ENCODE measurements at places on chromosomes 3 and 15. TPM values are rescaled to one million over a fixed set of nuclear protein-coding genes. Genes with fewer than 3 reads are reported as not detected.

DNA sequence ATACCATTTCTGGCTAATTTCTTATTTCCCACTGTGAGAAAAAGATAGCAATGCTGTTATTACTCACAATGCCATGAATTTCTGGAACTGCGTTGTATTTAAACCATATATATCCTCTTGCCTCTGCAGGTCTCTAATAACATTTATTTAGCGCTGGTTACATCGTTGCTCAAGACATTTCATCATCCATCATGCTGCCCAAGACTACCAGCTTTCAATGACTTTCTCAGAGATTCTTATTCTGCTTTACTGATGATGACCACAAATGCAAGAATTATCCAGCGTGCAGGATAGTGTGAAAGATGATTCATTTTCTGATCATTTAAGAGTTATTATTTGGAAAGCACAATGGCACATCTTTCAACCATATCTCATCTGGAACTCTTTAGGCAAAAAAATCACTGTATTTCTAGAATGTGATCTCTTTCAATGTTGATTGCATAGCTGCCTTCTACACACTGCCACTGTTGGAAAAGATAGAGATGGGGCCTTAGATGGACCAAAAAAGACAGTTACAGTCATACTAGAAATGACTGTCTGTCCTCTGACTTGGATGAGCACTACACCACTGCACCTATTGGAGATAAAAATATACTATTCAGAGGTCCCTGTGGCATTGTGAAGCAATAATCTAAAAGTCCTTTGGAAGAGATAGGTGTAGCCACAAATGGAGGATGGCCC is 716.1 kb downstream of the NSUN3 start:
- DNase-seq: no peak

CPNE9 gene
- total RNA-seq: not detected

- no peak for DNase-seq
Observed at GRCh38 chr3:113773381-113773780, 26.5 kb downstream of the ATP6V1A start.

DNA sequence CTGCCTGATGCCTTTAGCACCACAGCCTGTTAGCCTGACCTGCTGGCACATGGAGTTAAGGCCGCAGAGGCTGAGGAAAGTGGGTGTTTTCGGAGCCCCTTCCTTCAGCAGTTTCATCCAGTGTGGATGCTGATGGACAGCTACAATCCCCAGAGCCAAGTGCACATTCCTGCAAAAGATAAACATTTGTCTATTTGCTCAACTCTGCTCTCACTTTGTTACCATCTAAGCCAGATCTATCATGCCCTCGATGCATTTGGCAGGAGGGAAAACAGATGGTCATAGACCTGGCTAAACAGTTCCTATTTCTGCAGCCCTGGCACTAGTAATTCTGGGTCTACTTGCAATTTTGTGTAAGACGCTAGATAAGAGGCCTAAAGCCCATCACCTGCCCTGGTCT is 312.9 kb upstream of the RASGRP1 start:
- DNase-seq: no peak

DNA sequence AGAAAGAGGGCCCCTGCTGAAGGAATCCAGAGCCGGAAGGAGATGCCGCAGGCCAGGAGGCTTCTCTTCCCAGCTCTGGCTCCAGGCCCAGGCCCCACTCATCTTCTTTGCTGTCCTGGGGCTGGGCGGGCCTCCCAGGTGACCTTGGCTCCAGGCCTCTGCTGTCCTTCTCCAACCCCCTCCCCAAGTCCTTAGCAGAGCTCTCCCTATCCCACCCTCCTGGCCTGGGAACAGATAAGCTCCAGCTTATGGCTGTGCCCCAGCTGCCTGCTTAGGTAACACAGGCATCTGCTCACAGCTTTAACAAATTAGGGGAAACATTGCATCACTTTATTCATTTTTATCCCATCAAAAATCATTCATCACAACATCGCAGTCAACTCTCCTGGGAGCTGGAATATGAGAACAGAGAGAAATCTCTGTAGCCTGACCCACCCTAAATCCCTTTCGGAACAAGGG is 86.9 kb downstream of the SEMA5B start:
- DNase-seq: no peak

ACAD9 gene
- total RNA-seq: 35.7 TPM

RPL39L gene
- total RNA-seq: 52.3 TPM

EIF4A2 gene
- 841 TPM for total RNA-seq

- DNase-seq: peak; percentile 31
Observed at GRCh38 chr3:377158-377561, 180.6 kb downstream of the CHL1 start.

NANOGP8 gene
- total RNA-seq: 1.5 TPM

- no peak for DNase-seq
Observed at GRCh38 chr3:11019116-11019819, 26.7 kb downstream of the SLC6A1 start.

CRYGS gene
- total RNA-seq: 1.1 TPM

DNA sequence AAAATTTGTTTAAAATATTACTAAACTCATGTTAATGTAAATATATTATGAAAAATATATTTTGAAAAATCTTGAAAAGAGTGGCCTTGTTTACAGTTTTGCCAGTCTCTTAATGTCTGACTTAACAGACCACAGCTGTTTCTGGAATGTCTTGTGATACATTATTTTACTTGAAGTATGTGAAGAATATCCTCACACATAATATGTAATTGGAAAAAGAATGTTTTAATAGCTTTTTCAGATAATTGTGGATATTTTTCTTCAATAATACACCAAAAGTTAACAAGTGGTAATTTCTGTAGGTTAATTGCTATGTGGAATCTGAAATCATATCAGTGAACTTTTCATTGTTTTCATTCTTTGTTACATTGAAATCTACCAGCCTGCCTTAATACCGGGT is 101.3 kb downstream of the UBE2E2 start:
- no peak for DNase-seq

- no peak for DNase-seq
Observed at GRCh38 chr15:58650102-58650501, 99.4 kb downstream of the ADAM10 start.

- no peak for DNase-seq
Observed at GRCh38 chr3:176521531-176522175, 675.6 kb downstream of the TBL1XR1 start.

SLC24A5 gene
- total RNA-seq: not detected

- no peak for DNase-seq
Observed at GRCh38 chr3:131356006-131356595, 25.5 kb upstream of the NUDT16 start.

GRCh38 chr15:57541805-57542504 is 49.7 kb upstream of the MYZAP start:
- DNase-seq: peak; percentile 70

- DNase-seq: no peak
Observed at GRCh38 chr15:95409626-95410310, 920.7 kb upstream of the NR2F2 start.

DNA sequence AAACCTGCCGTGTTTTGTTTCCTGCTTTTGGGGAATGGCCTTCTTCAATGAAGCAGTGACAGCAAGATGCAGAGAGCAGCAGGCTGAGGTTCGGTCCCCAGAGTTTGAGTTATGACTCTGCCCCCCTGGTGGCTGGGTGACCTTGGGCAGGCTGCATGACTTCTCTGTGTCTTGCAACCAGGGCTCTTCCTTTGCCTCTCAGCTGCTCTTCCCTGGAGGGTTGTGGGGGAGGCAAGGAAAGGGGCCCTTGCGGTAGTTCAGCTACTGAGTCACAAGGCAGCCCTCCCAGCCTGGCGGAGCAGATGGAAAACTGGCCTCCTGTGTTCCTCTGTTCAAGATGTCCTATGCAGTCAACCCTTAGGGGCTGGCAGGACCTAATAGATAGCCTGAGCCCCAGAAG is 17.1 kb downstream of the CTXND1 start:
- DNase-seq: peak; percentile 42

- DNase-seq: no peak
Observed at GRCh38 chr3:152257563-152258035, 11.1 kb upstream of the MBNL1 start.

DNA sequence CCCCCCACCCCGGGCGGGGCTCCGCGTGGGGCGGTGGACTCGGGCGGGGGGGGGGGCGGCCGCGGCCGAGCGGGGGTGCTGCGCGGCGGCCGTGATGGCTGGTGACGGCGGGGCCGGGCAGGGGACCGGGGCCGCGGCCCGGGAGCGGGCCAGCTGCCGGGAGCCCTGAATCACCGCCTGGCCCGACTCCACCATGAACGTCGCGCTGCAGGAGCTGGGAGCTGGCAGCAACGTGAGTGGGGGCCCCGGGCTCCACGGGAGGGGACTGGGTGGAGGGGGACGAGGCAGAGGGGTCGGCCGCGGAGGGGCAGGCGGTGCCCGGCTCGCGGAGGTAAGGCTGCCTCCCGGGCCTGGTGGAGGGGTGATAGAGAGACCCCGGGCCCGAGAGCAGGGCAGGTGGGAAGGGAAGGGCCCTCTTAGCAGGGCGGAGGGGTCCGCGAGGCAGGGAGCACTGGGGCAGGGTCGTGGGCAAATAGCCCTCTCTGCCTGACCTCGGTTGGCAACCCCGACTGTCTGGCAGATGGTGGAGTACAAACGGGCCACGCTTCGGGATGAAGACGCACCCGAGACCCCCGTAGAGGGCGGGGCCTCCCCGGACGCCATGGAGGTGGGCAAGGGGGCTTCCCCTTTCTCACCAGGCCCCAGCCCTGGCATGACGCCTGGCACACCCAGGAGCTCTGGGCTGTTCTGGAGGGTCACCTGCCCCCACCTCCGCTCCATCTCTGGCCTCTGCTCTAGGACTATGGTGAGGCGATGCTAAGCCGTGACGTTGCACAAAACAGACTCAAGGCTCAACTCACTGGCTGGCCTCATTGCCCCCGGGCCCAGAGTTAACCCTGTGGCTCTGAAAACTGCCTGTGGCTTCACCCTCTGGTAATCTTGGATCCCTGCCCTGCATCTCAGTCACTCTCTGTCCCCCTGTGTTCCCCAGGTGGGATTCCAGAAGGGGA is at the start of gene ECE2:
Gene ECE2, plus strand, starts transcription at position 62 of the 950 bp plus-strand sequence. Its CDS starts 132 bp downstream, at position 194.
- DNase-seq: no peak

- DNase-seq: no peak
Observed at GRCh38 chr15:57060799-57061198, 142.4 kb downstream of the TCF12 start.

GRCh38 chr3:38003371-38003816 is 12.8 kb downstream of the VILL start:
- peak; percentile 79 for DNase-seq

CYP1A2 gene
- total RNA-seq: not detected

- DNase-seq: no peak
Observed at GRCh38 chr3:119236756-119237155, 3.9 kb downstream of the B4GALT4 start.

- no peak for DNase-seq
Observed at GRCh38 chr3:39284457-39284881, 4.6 kb upstream of the CX3CR1 start.

NR2E3 gene
- 0.28 TPM for total RNA-seq

DNA sequence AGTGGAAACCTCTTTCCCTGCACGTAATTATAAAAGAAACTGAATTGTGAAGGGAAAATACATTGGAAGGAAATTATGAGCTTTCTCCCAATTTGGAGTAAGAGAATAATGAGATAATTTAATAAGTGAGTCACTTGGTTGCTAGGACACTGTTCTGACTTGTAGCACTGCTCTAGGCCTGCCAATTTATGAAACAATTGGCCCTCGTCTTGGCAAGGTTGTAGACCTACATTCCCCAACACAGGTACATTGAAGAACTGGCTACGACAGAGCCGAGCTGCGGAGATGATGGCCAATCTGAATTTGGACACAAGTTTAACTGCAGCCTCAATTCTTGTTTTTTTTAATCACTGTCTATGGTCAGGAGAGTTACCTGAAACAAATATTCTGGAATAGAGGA is 674.1 kb downstream of the MECOM start:
- DNase-seq: no peak

SERPINI2 gene
- not detected for total RNA-seq

SGO1 gene
- 48.2 TPM for total RNA-seq

GRCh38 chr3:183664913-183665381 is 29.5 kb downstream of the KLHL24 start:
- no peak for DNase-seq

DNA sequence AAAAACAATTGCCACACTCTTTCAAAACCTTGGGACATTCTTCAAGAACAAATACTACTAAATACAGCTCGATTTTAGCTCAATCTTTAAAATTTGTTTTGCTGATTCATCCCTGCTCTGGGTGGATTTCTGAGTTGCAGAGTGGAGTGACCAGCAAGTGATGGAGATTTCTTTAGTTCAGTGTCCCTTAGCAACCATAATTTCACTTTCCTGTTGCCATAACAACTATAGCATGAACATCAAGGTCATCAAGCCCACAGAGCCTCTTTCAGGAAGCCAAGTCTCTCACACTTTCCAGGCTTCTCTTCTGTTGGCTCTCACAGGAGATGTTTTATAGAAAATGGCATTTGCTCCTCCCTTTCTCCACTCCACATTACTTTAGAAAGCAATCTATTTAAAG is 597.2 kb upstream of the ADAMTS9 start:
- no peak for DNase-seq

GRCh38 chr15:98755781-98756180 is 107.4 kb downstream of the IGF1R start:
- no peak for DNase-seq

- DNase-seq: no peak
Observed at GRCh38 chr3:104412608-104413580, 953.8 kb upstream of the ALCAM start.

GRCh38 chr15:71332431-71333004 is 217.2 kb downstream of the THSD4 start:
- no peak for DNase-seq

MCTP2 gene
- 0.56 TPM for total RNA-seq

- no peak for DNase-seq
Observed at GRCh38 chr15:66481107-66481856, 16.3 kb downstream of the SNAPC5 start.

PCLAF gene
- 119 TPM for total RNA-seq

CPNE4 gene
- total RNA-seq: not detected

DNA sequence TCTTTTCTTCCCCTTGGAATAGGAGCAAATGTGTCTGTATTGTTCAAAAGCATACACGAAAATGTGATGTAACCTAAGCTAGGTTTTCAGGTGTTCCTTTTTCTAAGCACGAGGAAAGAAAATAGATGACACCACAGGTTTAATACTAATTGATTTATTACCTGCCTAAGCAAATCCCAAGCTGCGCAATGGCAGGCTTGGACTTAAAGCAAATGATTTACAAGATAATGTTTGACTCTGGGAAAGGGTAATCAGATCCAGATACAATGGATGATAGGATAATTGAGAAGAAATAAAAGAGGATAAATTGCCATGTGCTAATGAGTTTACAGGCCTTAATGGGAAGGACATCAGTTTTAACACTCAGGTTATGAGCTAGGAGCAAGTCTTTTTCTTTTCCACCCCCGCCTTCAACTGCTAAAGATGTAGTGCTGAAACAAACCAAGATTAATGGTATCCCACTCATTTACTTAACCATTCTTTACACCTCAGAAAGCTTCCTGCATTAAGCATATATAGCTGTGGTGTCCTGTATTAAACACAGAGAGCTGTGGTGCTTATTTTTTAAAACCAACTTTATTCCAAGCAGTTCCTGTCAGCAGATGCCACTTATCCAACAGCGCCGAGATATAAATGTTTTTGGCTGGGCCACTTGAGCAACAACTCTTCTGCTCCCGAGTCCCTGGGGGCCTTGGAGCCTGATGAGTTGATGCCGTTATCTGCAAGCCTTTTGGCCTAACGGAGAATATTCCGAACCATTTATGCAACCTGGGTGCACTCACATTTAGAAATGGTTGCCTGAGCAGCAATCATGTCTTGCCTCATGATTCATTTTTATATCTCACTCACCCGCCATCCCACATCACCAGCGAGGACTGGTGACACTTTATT is 205.5 kb downstream of the MECOM start:
- DNase-seq: no peak

- DNase-seq: peak; percentile 90
Observed at GRCh38 chr3:5122030-5122740, at the start of gene ARL8B. ARL8B (plus strand) TSS chr3:5122292; CDS start chr3:5122466, 174 bp downstream.

Data from neural progenitor cell (in vitro differentiated cells).